ENCODE measurements at places on chromosomes 3 and 15. TPM values are rescaled to one million over a fixed set of nuclear protein-coding genes. Genes with fewer than 3 reads are reported as not detected.
A peak's percentile ranks its signal among the peaks of the same experiment; 100 is the strongest.

The TGM4 gene
- 0.04 TPM for total RNA-seq

The TEX9 gene
- total RNA-seq, result 8.3 TPM

The CHRNA5 gene
- total RNA-seq, result 46.9 TPM

- H3K4me3 ChIP-seq, result peak overlapping the region; percentile 69
- peak overlapping the region; percentile 99 for H3K27ac ChIP-seq
- no peaks in the 10 kb centered on the region for H3K36me3 ChIP-seq
- H3K4me1 ChIP-seq, result peaks cover 39% of the 10 kb centered on the region
Measured at GRCh38 chr3:65596029-65596300, 442.8 kb downstream of the MAGI1 start.

- no peaks in the 10 kb centered on the region for H3K36me3 ChIP-seq
- no peaks in the 10 kb centered on the region for H3K27me3 ChIP-seq
- no peak for DNase-seq
Measured at GRCh38 chr3:53748512-53749271, 97.5 kb downstream of the CHDH start.
